ENCODE measurements at places on chromosomes 2 and 18. TPM values are rescaled to one million over a fixed set of nuclear protein-coding genes. Genes with fewer than 3 reads are reported as not detected.

DNA sequence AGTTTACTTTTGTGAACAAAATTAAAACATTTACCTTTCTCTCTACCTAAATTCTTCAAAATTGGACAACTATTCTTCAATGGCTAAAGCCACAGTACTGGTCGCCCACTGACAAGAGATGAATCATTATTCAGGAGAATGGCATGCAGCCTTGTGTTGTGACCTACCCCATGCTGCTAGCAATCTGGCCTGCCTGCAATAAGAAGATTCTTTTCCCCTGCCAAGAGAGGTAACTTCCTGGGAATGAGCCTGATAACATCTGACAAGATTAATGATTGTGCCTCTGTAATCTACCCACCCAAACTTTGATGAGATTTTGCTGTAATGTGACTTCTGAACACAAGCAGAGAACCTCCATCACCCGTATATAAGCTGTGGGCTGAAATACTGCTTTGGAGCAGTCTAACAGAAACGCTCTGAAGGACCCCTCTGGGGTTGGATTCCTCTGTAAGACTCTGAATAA is 47.0 kb upstream of the ST3GAL5 start:
- DNase-seq, result no peak

DNA sequence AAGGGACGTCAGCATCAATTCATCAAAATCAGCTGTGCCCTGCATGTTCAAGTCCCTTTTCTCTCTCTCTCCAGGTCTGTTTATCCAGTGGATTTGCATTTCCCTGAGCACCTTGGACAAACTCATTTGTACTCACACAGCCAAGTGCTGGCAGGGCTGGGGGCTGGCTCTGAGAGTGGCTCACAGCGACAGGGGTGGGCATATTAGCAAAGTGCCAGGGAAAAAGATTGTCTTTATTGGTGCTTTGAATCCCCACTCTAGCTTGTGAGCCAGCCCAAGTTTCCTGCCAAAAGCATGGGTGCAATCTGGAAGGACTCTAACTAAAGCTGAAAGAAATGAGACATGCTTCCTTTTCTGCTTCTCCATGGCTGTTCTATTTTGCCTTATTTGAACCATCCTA is 56.6 kb downstream of the ACOXL start:
- DNase-seq, result no peak

Gene HS1BP3
- 19.8 TPM for total RNA-seq

Gene CCDC121
- 5.4 TPM for total RNA-seq

Gene CHMP1B
- 35.3 TPM for total RNA-seq

Gene SIX3
- not detected for total RNA-seq

Gene ANKRD36C
- 11.1 TPM for total RNA-seq
